ENCODE measurements at places on chromosomes 5 and 9. TPM values are rescaled to one million over a fixed set of nuclear protein-coding genes. Genes with fewer than 3 reads are reported as not detected.

FAM221B gene
- 0.07 TPM for total RNA-seq

DNA sequence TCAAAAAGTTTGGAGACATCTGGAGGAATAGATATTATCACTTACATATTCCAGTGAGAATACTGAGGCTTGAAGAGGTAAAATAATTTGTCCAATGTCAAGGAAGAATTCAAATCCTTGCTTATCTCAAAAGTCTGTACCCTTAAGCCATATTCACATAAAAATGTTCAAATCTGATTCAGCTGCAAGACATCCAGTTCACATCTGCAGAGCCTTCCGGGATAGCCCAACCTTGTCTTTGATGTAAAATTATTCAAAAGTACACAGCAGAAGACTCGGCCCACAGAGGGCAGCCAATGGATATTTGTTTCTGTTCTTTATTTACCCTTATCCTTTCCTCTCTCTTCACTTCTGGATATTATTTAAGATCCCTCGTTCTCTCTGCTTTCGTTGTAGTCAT, 1183.8 kb upstream of the WWC1 start:
- H3K36me3 ChIP-seq: no peaks in the 10 kb centered on the region
- H3K4me1 ChIP-seq: peaks cover 23% of the 10 kb centered on the region
- peak overlapping the region; percentile 15 for H3K27ac ChIP-seq

GRCh38 chr9:94829380-94830070, 103.0 kb downstream of the AOPEP start:
- no peak overlapping the region for H3K27ac ChIP-seq
- H3K27me3 ChIP-seq: no peaks in the 10 kb centered on the region
- no peak for DNase-seq
- no peak overlapping the region for H3K4me3 ChIP-seq
- H3K36me3 ChIP-seq: peaks cover 21% of the 10 kb centered on the region

- no peak overlapping the region for H3K4me3 ChIP-seq
- H3K4me1 ChIP-seq: peaks cover 10% of the 10 kb centered on the region
- H3K27me3 ChIP-seq: peaks cover 6% of the 10 kb centered on the region
Measured at GRCh38 chr5:170273968-170274710, 23.4 kb downstream of the LCP2 start.

GRCh38 chr5:55509796-55510522, 24.8 kb downstream of the PLPP1 start:
- no peaks in the 10 kb centered on the region for H3K27me3 ChIP-seq
- no peak overlapping the region for H3K4me3 ChIP-seq
- DNase-seq: no peak
- peaks cover 42% of the 10 kb centered on the region for H3K4me1 ChIP-seq
- H3K36me3 ChIP-seq: peaks cover under 1% of the 10 kb centered on the region
- peak overlapping the region; percentile 15 for H3K27ac ChIP-seq

- no peak overlapping the region for H3K27ac ChIP-seq
- H3K4me3 ChIP-seq: no peak overlapping the region
- no peak for DNase-seq
- H3K36me3 ChIP-seq: no peaks in the 10 kb centered on the region
Measured at GRCh38 chr9:28770827-28771226, 1197.5 kb upstream of the C9orf72 start.
